H9 (cell line): ENCODE measurements at places on chromosomes 16 and 17. TPM values are rescaled to one million over a fixed set of nuclear protein-coding genes. Genes with fewer than 3 reads are reported as not detected.

The SLFN14 gene
- not detected in 2 replicates for total RNA-seq

The SPSB3 gene
- total RNA-seq, result 19.9 and 20.0 TPM in 2 replicates

DNA sequence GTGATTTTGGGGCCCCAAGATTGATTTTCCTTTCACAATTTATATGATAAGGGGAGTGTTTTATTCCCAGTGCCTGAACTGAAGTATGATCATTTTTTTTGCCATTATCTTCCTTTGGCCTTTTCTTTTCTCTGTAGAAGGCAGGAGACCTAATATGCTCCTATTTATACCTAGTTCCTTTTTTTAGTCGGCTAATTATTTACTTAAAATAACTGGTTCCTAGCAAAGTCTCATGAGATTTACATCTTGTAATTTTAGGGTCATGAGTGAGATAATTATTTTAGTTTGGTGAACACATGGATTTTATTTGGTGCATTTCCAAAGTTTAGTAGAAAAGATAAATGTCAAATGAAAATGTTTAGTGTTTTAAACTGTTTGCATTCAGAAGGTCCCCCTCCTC lies 24.8 kb downstream of the SEC14L1 start:
- no peak for DNase-seq
- peaks cover 9% of the 10 kb centered on the region for H3K4me1 ChIP-seq
- H3K27me3 ChIP-seq, result no peaks in the 10 kb centered on the region

The NXPH3 gene
- total RNA-seq, result 1.3 and 1.7 TPM in 2 replicates

The SLC38A8 gene
- 0.35 TPM in 1 of 2 replicates, not detected in the other for total RNA-seq

The ZFP1 gene
- 13.7 and 15.3 TPM in 2 replicates for total RNA-seq

- DNase-seq, result no peak
- no peaks in the 10 kb centered on the region for H3K27me3 ChIP-seq
- H3K4me1 ChIP-seq, result no peaks in the 10 kb centered on the region
These were observed 23.8 kb downstream of the OGFOD1 start for GRCh38 chr16:56475201-56475600.

DNA sequence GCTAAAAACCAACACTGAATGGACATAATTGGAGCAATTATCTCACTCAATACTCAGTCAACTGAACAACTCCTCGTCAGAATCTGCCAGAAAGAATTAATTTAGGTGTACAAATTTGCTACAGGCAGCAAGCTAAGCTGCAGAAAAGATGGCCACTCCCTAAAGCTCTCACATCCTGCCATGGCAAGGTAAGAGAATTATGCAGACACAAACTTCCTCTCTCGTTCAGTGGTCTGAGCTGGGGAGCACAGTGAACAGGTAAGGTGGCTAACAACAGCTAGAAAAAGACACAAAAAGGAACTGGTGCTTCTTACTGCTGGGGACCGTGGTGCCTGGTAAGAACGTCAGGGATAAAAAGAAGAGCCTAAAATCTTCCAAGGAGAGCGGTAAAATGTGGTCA lies 74.9 kb upstream of the BCAR1 start:
- no peak for DNase-seq
- no peaks in the 10 kb centered on the region for H3K4me1 ChIP-seq
- peaks cover 5% of the 10 kb centered on the region; the same call in 1 of the 2 replicates for H3K36me3 ChIP-seq

DNA sequence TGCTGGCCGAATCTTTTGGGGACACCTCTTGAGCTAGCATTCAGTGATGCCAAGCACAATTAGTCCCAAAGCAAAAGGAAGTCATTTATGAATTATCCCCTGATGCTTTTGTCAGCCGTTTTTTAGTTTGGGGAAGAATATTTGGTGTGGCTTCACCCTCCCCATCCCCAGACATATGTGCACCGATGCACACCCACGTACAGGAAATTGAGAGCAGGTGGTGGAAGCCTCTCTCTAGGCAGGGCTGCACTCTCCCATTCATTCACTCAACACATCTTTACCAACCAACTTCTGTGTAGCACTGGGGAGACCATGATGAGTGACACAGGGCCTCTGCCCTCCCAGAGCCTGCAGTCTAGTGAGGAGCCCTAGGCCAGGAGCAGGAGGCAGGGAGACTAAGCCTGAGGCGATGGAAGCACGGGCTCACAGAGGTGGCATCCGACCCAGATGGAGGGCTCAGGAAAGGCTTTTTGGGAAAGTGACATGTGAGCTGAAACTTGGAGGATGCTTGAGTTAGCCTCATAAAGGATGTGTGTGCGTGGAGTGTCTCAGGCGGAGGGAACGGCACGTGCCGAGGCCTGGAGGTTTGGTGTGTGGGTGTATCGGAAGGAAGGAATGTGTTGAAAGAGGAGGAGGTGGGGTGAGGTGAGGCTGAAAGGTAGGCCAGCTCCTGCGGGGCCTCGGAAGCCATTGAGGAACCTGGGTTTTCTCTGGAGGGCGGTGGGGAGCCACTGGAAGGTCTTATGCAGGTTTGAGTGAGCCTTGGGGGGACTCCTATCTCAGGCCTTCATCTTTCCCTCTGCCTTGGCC lies 43.8 kb downstream of the PSME3IP1 start:
- DNase-seq, result no peak
- no peaks in the 10 kb centered on the region; the same call in 2 of the 3 replicates for H3K36me3 ChIP-seq
- peaks cover 2% of the 10 kb centered on the region; the same call in 1 of the 2 replicates for H3K4me1 ChIP-seq
- H3K27me3 ChIP-seq, result no peaks in the 10 kb centered on the region

GRCh38 chr17:9456330-9456729 lies 119.3 kb downstream of the STX8 start:
- H3K27me3 ChIP-seq, result no peaks in the 10 kb centered on the region
- no peak overlapping the region for H3K4me3 ChIP-seq
- H3K4me1 ChIP-seq, result no peaks in the 10 kb centered on the region
- DNase-seq, result no peak

The FBXW10B gene
- not detected in 2 replicates for total RNA-seq

DNA sequence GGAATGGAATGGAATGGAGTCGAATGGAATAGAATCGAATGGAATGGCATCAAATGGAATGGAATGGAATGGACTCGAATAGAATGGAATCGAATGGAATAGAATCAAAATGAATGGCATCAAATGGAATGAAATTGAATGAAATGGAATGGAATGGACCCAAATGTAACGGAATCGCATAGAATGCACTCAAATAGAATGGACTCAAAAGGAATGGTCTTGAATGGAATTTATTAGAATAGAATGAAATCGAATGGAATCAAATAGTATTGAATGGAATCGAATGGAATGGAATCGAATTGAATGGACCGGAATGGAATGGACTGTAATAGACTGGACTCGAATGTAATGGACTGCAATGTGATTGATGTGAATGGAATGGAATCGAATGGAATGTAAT lies 501.4 kb upstream of the WSB1 start:
- no peak overlapping the region for H3K4me3 ChIP-seq
- no peak for DNase-seq
- H3K27ac ChIP-seq, result no peak overlapping the region
- no peaks in the 10 kb centered on the region for H3K4me1 ChIP-seq
- no peaks in the 10 kb centered on the region for H3K27me3 ChIP-seq
- H3K36me3 ChIP-seq, result no peaks in the 10 kb centered on the region

- no peak overlapping the region for H3K4me3 ChIP-seq
- DNase-seq, result no peak
- H3K36me3 ChIP-seq, result peaks cover 6% of the 10 kb centered on the region
- no peaks in the 10 kb centered on the region for H3K27me3 ChIP-seq
These were observed 143.7 kb downstream of the PMP22 start for GRCh38 chr17:15121426-15121825.

GRCh38 chr17:40686192-40686591 lies 17.4 kb downstream of the KRT24 start:
- H3K27me3 ChIP-seq, result no peaks in the 10 kb centered on the region
- no peaks in the 10 kb centered on the region for H3K36me3 ChIP-seq
- H3K4me1 ChIP-seq, result no peaks in the 10 kb centered on the region
- no peak overlapping the region for H3K27ac ChIP-seq

GRCh38 chr16:55773859-55774549 lies 58.9 kb downstream of the CES1 start:
- no peaks in the 10 kb centered on the region for H3K36me3 ChIP-seq
- H3K4me3 ChIP-seq, result no peak overlapping the region
- H3K4me1 ChIP-seq, result no peaks in the 10 kb centered on the region
- no peak for DNase-seq
- H3K27me3 ChIP-seq, result no peaks in the 10 kb centered on the region

DNA sequence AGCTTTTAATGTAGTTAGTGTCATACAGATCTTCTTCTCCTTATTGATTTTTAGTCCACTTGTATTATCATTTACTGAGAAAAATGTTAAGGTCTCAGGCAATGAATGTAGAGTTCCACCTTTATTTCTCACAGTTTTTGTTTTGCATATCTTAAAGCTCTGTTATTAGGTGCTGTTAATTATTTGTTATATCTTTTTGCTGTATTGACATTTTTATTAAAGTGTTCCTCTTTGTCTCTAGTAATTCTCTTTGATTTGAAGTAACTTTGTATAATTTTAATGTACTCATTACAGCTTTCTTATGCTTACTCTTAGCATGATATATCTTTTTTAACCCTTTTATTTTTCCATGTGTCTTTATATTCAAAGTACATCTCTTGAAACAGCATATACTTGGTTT lies 22.4 kb upstream of the USP43 start:
- H3K4me1 ChIP-seq, result no peaks in the 10 kb centered on the region
- 0 out of 2 replicates have a peak, but pooled peaks cover 6% of the 10 kb centered on the region for H3K36me3 ChIP-seq
- no peak for DNase-seq
- H3K27ac ChIP-seq, result no peak overlapping the region
- no peak overlapping the region for H3K4me3 ChIP-seq

The SCARF1 gene
- 2.1 and 2.4 TPM in 2 replicates for total RNA-seq

DNA sequence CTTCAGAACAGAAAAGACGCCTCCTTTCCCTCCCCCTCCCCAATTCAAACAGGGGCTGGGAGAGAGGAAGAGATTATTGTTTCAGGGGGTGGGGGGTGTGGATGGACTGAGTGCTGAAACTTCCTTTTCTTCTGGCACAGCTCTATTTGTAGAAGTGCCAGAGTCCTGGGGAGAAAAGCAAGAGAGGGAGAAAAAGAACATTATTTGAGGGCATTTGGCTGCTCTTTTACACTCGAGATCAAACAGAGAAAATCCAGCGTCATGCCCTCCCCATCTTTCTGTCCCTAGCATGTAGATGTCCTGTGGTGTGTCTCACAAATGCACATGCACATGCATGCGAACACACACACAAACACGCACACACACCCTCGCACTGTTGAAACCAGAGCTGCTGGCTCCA lies 13.0 kb downstream of the ARL4D start:
- no peaks in the 10 kb centered on the region for H3K4me1 ChIP-seq
- H3K36me3 ChIP-seq, result no peaks in the 10 kb centered on the region

DNA sequence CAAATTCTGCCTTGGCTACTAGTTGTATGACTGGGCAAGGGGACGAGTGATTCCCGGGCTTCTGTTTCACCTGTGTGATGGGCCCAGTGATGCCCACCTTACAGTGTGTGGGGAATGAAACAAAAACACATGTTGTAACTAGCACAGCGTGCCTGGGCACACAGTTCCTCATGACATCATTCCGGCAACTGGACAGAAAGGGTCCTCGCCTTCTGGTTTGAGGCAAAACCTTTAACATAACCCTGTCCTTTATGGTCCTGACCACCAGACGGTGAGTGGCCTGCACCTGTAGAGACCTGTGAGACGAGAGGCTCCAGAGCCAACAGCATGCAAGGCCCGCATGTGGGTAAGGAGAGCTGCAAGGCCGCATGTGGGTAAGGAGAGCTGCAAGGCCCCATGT lies 7.7 kb upstream of the SLC38A8 start:
- H3K4me1 ChIP-seq, result no peaks in the 10 kb centered on the region
- no peak for DNase-seq
- peaks cover 33% of the 10 kb centered on the region for H3K36me3 ChIP-seq

GRCh38 chr16:75235721-75236193 lies 15.7 kb downstream of the BCAR1 start:
- H3K27me3 ChIP-seq, result no peaks in the 10 kb centered on the region
- no peak overlapping the region for H3K4me3 ChIP-seq
- H3K27ac ChIP-seq, result no peak overlapping the region
- peaks cover 51% of the 10 kb centered on the region for H3K36me3 ChIP-seq

- peaks cover 8% of the 10 kb centered on the region for H3K36me3 ChIP-seq
- H3K4me1 ChIP-seq, result no peaks in the 10 kb centered on the region
- peak; percentile 74 for DNase-seq
- no peaks in the 10 kb centered on the region for H3K27me3 ChIP-seq
These were observed 14.6 kb upstream of the CD79B start for GRCh38 chr17:63946440-63947363.
